CD4-positive, alpha-beta T cell (primary cell): ENCODE measurements at places on chromosomes 5 and 9.

- DNase-seq = no peak
Measured at GRCh38 chr9:109907810-109908458, 127.9 kb downstream of the PALM2AKAP2 start.

DNA sequence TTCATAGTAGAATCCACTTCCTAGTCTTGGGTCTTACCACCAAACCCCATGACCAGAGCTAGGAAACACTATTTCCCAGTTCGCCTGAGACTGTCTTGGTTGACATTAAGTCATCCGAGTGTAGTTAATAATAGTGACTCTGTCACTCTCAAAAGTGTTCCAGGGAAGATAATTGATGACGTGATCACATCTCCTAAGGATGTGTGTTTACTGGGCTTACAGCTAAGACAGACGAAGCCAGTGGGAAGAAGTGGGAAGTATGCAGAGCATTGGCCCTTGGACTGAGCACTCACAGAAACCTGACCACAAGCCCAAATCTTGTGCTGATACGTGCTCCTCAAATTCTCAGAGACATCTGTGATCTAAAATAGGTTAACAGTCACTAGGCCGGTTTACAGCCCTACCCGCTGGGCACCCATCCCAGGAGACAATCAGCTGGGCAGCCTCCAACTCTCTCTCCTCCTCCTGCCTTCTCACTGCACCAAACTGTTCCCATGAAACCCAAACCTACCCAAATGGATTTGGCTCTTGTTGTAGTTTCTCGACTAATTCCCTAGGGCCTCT lies 316.6 kb downstream of the TLE1 start:
- DNase-seq = no peak

DNA sequence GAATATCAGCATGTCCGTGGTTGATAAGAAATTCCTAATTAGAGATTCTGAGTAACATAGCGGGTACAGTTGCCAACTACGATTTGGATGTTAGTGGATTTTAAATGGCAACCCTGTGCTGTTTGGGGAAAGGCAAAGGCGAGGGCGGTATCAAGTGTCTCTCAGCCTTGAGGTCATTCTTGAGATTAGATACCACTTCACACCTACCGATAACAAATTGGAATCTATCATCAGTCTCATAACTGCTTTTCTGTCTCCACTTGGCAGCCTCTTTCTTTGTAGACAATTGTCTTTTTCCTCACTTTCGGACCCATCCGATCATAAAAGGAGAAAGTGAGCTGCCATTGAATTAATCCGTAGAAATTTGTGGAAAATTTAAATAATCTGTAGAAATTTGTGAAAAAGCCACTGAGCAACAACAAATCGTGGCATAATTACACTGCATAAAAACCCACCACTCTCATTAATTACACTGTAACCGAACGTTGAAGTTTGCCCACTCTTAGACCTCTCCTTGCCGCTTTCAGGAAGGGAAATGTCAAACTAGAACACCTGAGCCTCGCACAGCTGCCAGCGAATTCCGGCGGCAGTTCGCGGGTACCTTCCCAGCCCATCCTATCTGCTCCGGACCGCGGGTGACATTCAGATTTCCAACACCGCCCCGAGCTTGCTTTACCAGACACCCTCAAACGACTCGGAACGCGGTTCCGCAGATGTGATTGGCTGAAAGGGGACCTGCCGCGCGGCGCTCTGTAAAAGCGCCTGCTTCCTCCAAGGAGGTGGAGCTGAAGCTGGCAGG lies 849 bp upstream of the RGMB start:
- peak; percentile 41 for DNase-seq

DNA sequence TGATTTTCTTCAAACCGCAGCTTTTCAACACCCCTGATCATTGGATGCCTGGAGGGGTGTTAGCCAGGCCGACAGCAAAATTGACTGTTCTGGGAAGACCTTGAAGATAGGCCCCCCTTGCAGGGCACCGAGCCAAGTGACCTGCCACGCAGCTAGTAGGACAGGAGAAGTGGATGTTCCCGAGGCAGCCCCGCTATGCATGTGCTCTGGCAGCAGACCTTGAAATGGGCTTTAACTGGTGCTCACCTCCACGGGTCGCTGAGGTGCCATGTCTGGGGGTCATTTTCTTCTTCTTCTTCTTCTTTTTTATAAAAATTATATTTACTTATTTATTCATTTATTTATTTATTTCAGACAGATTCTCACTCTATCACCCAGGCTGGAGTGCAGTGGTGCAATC lies 12.6 kb downstream of the FGF18 start:
- no peak for DNase-seq

DNA sequence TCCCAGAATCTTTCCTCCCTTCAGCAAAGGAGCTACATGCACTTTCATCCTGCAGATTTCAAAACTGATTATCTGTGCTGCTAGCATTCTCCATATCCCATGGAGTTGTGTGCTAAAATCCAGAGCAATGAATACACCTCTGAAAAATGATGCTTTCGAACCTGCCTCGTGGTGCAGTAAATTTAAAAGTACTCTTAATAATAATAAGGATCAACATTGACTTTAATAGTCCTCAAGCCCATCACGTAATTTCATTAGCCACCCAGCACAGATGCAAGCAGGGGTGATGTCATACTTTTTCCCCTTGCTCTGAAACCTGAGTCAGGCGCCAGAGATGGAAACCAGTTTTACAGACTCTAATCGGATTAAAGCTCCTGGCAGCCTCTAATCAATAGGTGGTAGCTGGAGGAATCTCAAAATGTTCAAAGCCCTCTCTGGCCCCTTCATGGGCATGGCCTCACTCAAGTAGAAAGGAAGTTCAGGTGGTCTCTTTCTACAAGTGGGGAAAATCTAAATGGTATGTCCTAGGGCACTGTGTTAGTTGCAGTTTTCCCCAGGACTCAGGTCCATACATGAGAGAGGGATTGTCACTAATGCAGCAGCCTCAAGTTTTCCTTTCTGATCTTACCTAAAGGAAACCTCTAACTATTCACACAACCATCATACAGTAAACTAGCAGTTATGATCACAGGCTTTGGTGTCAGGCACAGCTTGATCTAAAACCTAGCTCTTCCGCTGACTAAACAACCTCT lies 221.6 kb upstream of the SLC30A5 start:
- DNase-seq = no peak

DNA sequence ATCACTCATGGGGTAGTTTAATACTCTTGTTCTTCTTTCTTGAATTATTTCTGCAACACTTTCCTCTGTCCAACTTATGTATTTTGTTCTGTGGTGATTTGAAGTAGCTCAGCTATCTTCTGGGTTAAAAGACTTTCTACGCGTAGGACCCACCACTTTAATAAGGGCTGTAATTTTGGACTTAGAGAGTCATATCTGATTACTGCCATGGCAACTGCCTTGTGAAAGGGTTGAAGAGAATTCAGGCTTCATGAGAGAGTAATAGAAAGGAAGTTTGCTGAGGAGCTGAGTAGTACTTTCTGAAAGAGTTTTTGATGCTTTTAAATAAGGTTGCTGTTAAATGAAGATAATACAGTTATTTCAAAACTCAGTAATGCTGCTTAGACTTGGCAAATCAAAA lies 89.5 kb downstream of the TLE4 start:
- no peak for DNase-seq

GRCh38 chr5:160926428-160926827 lies 74.4 kb upstream of the ATP10B start:
- no peak for DNase-seq

DNA sequence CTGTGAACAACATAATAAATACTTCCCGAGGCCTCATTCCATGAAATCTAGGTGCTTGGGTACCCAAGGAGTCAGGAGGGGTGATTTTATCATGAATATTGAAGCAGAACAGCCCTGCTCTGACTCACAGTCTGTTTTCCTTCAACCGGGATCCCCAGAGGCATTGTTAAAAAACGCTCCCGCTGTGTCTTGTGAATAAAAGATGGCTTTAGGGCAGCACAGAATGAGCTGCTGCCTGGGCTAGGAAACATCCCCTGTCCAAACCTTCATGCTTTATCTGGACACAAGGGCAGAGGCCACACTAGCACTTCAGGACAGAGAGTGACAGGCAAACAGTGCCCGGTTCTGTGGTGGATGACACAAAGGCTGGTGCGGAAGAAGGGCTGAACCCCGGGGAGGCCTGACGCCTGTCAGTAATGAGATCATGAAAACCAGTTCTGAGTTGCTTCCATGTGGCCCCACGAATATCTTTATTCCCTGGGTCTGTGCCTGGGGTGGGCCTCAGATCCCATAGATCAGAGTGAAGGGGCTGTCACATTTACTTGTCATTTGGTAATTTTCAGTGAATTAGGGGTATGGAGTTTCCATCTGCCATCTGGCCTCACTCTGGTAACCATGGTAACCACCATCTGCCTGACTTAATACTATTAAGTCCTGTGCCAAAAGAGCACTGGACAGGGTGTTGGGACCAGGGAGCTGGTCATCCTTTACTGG lies 2.6 kb downstream of the IGFBPL1 start:
- DNase-seq = no peak

GRCh38 chr5:78881884-78882283 lies 103.2 kb downstream of the ARSB start:
- DNase-seq = no peak

- DNase-seq = no peak
Measured at GRCh38 chr9:133058550-133059320, 3.0 kb upstream of the CEL start.

- no peak for DNase-seq
Measured at GRCh38 chr5:117889596-117889995, 1098.8 kb downstream of the DTWD2 start.

DNA sequence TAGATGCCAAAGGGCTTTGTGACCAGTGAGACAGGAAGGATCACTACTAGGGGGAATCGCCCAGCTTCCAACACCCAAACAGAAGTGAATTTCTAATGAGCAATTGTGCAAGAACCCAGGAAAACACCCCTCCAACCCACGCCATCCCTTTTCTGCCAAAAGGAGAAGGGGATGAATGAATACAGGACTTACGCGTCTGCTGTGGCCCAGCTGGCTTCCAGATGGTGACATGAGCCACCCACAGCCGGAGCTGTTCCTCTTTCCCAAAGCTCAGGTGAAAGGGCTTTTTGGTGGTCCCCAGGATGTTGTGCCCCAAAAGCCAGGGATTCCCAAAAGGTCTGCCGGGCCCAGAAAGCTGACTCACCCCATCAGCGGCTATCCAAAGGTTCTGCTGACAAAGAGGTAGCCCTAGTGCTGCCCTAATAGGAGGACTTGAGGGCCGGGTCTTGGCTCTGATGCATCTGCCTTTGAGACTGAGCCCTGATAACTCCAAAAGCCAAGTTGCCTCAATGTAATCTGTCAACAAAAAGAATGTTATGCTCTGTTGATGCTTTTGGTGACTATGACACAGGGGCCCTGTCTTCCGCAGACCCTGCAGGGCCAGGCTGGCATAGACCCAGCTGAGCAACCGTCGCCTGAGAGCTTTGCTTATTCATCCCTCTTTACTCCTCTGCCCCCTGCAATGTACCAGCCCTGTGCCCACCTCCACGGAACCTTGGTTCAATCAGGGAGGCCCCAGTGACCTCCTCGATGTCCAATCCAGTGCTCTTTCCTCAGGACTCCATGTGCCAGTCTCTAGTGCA lies 14.5 kb downstream of the GSN start:
- no peak for DNase-seq

- DNase-seq = no peak
Measured at GRCh38 chr5:83577036-83577636, 105.6 kb downstream of the VCAN start.

GRCh38 chr9:70485273-70485858 lies 70.9 kb upstream of the KLF9 start:
- no peak for DNase-seq

- DNase-seq = no peak
Measured at GRCh38 chr5:44983006-44983405, 174.3 kb downstream of the MRPS30 start.

GRCh38 chr5:83474991-83475390 lies 3.4 kb downstream of the VCAN start:
- peak; percentile 4 for DNase-seq

DNA sequence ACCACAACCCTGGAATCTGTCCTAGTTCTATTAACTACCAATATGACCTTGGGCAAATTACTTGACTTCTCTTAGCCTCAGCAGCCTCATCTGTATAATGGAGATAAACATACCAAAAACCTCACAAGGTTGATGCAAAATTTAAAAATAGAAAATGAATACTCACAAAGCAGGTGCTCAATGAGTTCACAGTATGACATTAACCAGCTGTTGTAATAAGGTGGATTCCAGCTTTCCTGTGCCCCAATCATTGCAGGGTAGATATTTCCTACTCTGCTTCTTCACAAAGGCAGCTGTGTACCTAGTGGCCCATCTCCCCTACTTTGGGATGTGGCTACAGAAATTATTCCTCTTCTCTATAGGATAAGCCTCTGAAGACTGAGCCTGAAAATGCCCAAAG lies 8.8 kb downstream of the HTR4 start:
- DNase-seq = no peak

GRCh38 chr5:32274548-32275395 lies 38.0 kb downstream of the MTMR12 start:
- DNase-seq = no peak

DNA sequence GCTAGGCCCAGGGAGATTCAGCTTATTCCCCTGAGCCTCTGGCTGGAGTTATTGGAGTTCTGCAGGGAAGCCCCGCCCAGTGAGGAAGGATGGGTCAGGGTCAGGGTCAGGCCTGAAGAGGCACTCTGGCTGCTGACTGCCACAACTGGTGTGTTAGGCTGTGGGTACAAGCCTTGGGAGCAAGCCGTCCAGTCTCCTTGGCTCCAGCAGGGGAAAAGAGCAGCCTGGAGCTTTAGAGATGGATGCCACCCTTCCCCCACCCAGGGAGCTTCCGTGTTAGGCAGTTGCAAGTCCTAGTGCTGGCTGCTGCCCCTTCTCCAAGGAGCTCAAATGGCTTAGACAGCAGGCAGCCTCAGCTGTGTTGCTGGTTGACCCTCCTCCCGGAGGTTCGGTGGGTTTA lies 34.4 kb upstream of the TAF11L2 start:
- DNase-seq = no peak

DNA sequence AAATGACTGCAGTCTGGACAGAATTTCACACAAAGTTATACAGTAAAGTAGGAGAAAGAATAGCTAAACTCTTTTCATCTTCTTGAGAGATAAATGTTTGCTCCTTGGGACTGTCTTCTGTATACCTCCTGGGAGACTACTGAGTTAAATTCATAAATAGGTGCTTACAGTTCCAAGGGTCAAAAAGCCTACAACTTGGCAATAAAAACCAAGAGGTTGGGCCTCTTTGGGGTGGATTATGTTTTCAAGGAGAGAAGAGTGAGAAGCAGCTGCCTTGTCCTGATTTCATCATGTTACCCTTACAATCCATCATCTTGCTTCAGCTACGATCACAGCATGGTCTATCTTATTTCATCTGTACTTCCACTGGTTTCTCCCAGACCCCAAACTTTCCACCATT lies 213.2 kb upstream of the RPS23 start:
- DNase-seq = no peak
